ENCODE measurements at places on chromosomes 12 and 14.

DNA sequence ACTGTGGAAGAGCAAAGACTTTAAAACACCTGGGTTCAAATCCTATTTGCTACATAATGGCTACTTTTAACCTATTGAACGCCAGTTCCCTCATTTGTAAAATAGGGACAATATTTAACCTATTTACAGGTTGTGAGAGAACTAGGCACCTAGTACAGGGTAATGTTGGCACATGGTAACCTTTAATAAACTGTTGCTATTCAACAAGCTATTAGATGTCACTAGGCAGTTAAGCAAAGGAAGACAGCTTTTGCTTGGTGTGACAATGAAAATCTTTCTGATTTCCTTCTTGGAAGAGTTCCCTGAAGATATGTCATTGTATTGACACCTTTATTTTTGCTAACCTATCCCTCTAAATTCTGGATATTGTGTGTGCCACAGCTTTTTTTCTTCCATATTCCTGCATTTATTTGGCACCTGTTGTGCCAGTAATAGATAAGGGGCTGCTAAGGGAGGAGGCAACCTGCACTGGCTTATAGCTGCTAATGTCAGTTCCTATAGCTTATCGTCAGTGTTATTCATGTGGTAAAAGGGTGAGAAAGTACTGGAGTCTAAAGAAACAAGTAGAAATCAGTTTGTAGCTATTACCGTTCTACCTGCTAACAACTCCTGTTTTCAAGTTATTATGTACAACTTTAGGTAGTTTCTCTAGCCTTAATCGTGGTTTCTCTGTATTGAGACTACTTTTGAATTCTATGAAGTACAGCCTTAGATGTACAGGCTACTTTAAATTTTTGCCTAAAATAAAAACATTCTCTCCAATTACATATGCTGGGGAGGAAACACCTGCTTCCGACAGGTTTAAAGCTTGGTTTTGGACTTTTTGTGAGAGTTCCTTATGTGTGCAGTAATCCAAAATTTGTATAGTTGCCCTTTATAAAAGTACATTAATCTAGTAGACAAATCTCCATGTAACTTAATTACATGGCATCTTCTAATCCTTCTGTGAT lies 24.3 kb downstream of the HIF1A start:
- DNase-seq = no peak

- DNase-seq = no peak
These were observed 36.1 kb downstream of the ZFP36L1 start for GRCh38 chr14:68756734-68757133.

- DNase-seq = no peak
These were observed 36.3 kb upstream of the PPP1CC start for GRCh38 chr12:110778833-110779577.

DNA sequence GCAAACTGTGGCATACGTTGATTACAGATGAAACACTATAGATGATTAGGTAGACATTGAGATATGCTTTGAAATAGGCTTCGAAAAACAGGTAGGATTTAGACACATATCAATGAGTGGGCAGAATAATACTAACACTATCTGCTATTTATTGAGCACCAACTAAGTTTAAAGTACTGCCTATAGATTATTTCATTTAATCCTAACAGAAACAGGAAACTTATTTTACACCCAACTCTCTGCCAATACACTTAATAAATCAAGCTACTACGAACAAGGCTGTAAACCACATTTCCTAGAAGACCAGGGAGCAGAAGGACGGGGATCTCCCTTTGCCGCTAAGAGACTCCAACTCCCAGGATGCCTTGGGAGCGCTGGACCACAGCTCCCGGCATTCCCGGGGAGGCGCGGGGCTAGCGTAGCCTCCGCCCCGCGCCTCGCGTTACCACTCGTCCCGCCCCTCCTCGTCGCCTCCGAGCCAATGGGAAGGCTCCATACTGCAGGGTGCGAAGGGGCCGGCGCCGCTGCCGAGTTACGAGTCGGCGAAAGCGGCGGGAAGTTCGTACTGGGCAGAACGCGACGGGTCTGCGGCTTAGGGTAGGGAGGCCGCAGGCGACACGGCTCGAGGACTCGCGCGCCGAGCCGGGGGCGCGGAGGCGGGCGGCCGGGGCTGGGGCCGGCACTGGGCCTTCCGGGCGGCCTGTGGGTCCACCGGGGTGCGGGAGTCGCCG lies at the start of gene VRK1:
VRK1 (plus strand) TSS at position 532 of the 731 bp plus-strand sequence. CDS start 36,090 bp downstream, outside the sequence.
- peak; percentile 85 for DNase-seq

GRCh38 chr12:96036765-96037455 lies 1.5 kb upstream of the LTA4H start:
- DNase-seq = no peak

GRCh38 chr12:56128670-56129205 lies 671 bp downstream of the ESYT1 start:
- no peak for DNase-seq
